Glomerular endothelial cell (primary cell): ENCODE measurements at places on chromosomes 3 and 15. TPM values are rescaled to one million over a fixed set of nuclear protein-coding genes. Genes with fewer than 3 reads are reported as not detected.

TTC21A gene
- total RNA-seq: 1.6 and 6.5 TPM in 2 replicates

DNA sequence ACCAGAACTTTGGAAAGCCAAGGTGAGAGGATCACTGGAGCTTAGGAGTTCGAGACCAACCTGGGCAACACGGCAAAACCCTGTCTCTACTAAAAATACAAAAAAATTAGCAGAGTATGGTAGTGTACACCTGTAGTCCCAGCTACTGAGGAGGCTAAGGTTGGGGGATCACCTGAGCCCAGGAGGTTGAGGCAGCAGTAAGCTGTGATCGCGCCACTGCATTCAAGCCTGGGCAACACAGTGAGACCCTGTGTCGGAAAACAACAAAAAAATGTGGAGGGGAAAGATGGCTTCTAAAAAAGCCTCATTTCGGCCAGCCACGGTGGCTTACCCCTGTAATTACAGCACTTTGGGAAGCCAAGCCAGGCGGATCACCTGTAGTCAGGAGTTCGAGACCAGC, 54.5 kb downstream of the SETD2 start:
- no peak for DNase-seq

- DNase-seq: no peak
Observed at GRCh38 chr15:99571299-99571698, 5.5 kb downstream of the MEF2A start.

GRCh38 chr15:35443376-35443775, 102.6 kb downstream of the DPH6 start:
- no peak for DNase-seq

IL17RB gene
- total RNA-seq: not detected in 2 replicates

GRCh38 chr3:61768284-61769037, 207.1 kb downstream of the PTPRG start:
- no peak for DNase-seq

- peak; percentile 25 for DNase-seq
Observed at GRCh38 chr3:182837855-182838454, 44.7 kb downstream of the ATP11B start.

DNA sequence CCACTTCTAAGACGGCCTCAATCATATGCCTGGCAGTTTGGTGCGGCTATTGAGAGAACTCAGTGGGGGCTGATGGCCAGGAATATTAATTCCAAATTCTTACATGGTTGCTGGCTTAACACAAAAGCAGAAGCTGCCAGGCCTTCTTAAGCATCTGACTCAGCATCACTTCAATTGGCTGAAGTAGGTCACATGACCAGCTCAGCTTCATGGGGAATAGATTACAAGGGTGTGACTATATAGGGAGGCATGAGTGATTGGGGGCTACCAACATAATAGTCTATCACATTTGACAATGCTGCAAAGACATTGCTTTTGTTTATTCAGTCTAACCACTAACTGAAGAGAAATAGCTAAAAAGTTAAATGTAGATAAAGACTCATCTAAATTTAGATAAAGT, 101.6 kb upstream of the ANKRD28 start:
- no peak for DNase-seq

EPHA6 gene
- 0.23 TPM in 1 of 2 replicates, not detected in the other for total RNA-seq

- DNase-seq: no peak
Observed at GRCh38 chr3:193240850-193241706, at the start of gene PLAAT1. PLAAT1 (plus strand) TSS chr3:193241222; CDS start chr3:193255651, 14,429 bp downstream.

PKM gene
- 849 and 1,181 TPM in 2 replicates for total RNA-seq

GRCh38 chr3:46334741-46335478, 19.0 kb upstream of the CCR2 start:
- no peak for DNase-seq

- no peak for DNase-seq
Observed at GRCh38 chr3:49333091-49333490, 6.8 kb downstream of the USP4 start.

EFHB gene
- total RNA-seq: not detected in 2 replicates

GHRL gene
- not detected in 2 replicates for total RNA-seq

DNA sequence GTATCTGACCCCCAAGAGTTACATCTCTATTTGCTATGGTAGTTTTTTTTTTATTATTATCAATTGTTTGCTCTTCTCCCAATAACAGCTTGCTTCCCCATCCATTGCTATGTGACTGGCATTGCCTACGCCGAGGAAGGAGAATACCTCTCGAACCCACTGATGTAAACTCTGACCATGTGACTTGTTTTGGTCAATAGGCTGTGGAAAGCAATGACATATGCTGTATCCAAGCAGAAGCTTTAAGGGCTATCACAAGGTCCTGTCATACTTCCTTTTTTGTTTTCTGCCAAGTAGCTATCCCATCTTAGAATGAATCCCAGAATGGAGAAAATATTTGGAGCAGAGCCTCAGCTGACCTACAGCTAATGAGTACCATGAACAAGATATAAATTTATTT, 111.0 kb upstream of the FRMD4B start:
- DNase-seq: no peak

SMCO1 gene
- not detected in 2 replicates for total RNA-seq

ERC2 gene
- total RNA-seq: 0.19 and 1.3 TPM in 2 replicates

- DNase-seq: no peak
Observed at GRCh38 chr3:175258763-175259162, 399.6 kb downstream of the NAALADL2 start.

CHD2 gene
- 47.1 and 63.4 TPM in 2 replicates for total RNA-seq

DNA sequence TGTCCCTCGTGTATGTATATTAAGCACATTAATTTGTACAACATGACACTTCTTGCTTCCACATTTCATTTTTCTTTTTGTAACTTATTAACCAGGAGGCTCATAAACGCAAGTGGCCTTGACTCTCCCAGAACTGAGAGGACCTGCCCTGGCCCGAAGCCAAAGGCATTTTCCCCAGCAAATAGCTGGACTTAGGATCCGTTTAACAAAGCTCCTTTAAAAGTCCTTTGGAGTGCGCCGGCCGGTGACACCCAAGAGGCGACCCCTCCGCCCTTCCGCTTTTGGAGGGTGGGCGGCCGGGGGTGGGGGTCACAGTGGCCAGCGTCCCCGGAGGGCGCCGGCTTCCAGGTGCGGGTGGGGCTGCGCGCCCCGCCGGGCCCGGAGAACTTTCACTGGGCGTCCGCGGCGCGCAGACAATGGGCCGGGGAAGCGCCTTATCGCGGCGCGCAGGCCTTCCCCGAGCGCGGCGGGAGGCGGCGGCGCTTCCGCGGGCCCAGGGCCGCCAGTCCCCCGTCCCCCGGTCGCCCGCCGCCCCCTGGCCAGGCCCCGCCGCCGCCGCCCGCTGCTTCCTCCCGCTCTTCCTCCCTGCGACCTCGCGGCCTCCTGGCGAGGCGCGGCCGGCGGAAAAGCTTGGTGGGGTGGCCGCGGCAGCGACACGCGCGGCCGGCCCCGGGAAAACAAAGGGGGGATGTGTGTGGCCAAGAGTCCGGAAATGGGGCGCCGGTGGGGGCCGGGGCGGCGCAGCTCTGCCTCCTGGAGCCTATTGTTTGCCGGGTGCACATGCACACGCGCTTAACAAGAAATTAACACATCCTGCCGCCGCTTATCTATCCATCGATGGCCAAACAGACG, 613.4 kb downstream of the MCTP2 start:
- peak; percentile 63 for DNase-seq
